Stimulated activated CD4-positive, alpha-beta T cell treated with anti-CD3 and anti-CD28 coated beads, Interleukin-4, amount 100 ng/mL, for 4 hours (primary cell): ENCODE measurements at places on chromosomes 2 and 18.

- no peak for DNase-seq
Measured at GRCh38 chr2:176237456-176237855, 31.8 kb upstream of the MTX2 start.

- DNase-seq = no peak
Measured at GRCh38 chr2:56519806-56520205, 336.0 kb downstream of the CCDC85A start.

DNA sequence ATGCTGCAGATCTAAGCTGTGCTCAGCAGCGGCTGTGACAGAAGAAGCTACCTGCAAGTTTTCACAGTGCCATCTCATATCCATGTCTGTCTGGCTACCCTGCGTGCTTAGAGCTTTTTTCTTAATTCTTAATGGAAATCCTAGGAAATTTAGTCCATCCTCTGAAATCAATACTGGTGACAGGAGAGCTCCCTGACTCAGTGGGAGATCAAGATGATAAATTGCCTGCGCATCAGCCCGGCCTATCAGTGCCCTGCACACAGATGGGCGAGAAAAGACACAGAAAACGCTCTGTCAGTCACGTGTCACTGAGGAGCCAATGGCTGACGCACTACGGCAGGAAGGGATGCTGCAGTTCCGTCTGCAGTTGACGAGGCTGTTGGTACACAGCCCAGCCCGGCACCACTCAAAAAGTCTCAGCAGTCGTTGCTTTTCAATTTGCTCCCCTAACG lies 819.6 kb upstream of the FSHR start:
- DNase-seq = peak; percentile 43

DNA sequence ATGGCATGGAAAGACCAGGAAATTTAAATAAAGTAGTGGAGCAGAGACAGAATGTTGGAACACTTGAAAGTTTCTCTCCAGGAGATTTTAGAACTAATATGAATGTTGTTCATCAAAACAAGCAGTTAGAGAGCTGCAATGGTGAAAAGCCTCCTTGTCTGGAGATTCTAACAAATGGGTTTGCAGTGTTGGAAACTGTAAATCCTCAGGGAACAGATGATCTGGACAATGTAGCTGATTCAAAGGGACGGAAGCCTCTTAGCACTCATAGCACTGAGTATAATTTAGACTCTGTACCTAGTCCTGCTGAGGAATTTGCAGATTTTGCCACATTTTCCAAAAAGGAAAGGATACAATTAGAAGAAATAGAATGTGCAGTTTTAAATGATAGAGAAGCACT lies 27.7 kb downstream of the AFTPH start:
- no peak for DNase-seq

GRCh38 chr2:30026091-30027055 lies 105.0 kb upstream of the ALK start:
- DNase-seq = no peak

GRCh38 chr18:53033128-53033527 lies 693.1 kb downstream of the DCC start:
- DNase-seq = no peak

DNA sequence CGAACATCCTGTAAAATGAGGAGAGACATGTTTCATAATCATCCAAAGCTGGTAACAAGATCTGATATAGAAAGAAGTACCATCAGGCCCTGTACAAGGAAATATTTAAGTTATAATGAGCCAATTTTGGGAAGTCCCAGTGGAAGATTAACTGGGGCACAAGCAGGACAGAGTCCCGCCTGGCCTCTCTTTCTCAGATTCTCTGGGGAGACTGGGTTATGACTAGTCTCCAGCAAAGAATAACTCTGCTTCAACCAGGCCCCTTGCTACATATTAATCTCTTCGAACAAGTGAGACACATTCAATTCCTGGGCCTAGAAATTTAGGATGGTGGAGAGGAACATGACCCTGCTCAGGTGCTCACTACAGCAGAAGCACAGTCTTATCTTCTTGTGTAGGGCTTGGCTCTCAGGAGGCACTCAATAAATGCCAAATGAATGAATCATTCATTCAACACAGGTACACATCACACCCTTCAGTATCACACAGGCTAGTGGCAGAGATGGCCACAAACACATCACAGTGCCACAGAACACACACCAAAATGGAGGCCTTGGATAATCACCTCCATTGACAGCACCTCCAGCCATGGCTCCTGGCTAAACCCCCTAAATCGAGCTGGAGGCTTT lies 46.4 kb upstream of the RNF152 start:
- DNase-seq = no peak

DNA sequence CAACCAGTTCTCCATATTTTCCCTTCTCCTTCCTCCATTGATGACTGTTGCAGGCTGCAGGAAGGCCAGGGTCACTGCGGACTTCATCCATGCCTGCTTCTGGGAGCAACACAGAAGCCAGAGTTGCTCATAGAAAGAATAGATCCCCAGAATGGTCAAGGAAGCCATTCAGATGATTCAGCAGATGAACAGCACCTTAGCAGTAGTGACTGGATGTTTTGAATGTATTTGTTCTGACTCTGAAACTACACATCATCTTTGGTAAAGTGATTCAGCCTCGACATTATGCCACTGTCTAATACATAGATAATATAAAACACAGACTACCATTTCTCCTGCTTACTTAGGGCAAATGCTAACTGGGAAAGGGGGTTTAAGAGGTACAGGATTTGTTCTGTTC lies 411.6 kb downstream of the RND3 start:
- DNase-seq = no peak

- no peak for DNase-seq
Measured at GRCh38 chr2:55782528-55783173, 89.0 kb upstream of the PNPT1 start.

GRCh38 chr2:9307535-9307934 lies 100.9 kb downstream of the ASAP2 start:
- no peak for DNase-seq

DNA sequence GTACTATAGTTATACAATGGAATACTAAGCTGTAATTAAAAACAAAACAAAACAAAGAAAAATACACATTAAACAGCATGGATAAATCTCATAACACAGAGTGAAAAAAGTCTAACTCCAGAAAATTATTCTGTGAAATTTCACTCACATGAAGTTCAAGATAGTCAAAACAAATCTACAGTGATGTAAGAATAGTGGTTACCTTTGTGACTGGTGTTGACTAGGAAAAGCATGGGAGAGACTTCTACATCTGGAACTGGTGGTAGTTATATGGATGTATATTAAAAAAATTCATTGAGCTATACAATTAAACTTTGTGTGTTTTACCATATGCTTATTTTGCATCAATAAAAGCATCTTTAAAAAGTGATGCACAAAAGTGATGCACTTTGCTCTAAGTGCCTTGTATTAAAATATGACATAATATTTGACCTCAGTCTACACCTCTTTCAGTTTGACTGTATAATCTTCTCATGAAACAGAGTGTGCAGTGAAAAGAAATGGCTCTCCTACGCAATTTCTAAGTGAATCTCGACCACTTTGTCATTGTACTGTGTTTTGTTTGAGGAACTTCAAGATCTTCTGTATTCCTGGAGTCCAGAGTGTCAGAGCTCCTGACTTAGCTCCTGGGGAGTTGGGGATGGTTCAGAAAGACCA lies 28.0 kb downstream of the STAT4 start:
- no peak for DNase-seq

- DNase-seq = peak; percentile 43
Measured at GRCh38 chr2:98465456-98466226, 21.0 kb downstream of the INPP4A start.

DNA sequence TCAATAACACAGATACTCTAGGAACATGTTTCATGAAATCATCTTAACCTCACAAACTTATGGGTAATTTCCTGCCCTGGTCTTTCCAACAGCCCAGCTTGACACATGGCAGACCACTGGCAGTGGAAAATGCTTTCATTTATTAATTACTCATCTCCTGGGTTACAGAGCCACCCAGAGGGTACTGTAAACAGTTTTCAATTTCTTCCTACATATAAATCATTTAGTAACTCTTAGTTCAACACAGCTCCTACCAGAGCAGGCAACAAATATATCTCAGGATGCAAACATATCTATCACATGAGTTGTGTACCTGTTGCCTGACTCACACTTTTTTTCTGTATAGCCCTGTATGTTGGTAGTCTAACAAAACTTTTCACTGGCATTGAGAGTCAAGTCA lies 99.2 kb upstream of the VRK2 start:
- DNase-seq = no peak

- no peak for DNase-seq
Measured at GRCh38 chr2:49914281-49914680, 760.0 kb upstream of the FSHR start.

GRCh38 chr2:28896906-28897305 lies 2.4 kb downstream of the WDR43 start:
- no peak for DNase-seq

DNA sequence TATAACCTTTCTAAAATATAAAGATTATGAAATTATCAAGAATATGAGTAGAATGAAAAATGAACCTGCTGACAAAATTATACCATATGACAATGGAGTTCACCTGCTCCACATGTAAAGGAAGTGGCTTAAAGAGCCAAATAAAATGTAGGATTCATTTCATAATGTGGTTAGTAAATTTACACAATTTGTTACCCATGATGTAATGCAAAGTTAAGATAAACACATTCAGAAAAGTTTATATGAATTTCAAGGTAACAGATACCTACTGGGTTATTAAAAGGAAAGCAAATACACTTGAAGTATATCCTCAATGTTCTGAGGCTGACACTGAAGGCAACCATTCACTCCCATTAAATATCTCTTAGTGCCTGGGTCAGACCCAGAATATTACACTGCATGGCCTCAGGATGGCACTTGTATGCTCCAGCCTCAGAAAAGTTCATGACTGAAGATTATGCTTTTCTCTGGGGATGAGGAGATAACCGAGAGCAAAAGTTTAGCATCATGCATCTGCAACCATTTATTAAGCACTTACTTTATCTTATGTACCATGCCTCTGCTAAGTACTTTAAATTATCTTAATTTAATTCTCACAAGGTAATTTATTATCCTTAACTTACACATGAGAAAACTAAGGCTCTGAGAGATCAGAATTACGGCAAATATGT lies 6.2 kb downstream of the STRN start:
- DNase-seq = no peak

- DNase-seq = no peak
Measured at GRCh38 chr18:57807336-57808117, 4.4 kb upstream of the ATP8B1 start.

GRCh38 chr18:23585007-23585871 lies 1.1 kb downstream of the NPC1 start:
- DNase-seq = peak; percentile 13

DNA sequence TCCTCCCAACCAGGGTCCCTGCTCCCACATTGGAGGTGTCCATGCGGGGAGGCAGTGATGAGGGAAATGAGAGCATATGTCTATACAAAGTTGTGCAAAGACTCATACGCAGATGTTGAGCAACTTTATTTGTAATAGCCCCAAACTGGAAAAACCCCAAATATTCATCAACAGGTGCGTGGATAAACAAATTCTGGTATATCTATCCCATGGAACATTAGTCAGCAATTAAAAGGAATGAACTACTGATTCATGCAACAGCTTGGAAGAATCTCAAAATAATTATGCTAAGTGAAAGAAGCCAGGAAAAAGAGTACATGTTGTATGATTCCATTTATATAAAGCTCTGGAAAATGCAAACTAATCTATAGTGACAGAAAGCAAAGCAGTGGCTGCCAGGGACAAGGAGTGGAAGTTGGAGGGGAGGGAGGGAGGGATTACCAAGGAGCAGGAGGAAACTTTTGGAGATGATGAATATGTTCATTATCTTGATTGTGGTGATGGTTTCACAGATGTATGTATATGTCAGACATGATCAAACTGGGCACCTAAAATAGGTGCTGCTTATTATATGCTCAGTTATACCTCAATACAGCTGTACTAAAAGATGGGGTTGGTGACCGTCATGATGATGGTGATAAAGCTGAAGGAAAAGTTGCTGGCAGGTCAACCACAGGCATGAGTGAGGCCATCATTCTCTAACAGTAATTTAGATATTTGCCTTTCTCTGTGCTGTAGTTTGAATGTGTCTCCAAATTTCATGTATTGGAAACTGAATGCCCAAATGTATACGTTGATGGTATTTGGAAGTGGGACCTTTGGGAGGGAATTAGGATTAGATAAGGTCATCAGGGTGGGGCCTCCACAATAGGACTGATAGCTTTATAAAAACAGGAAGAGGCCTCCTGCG lies 270.9 kb downstream of the CYP26B1 start:
- no peak for DNase-seq

GRCh38 chr18:8139891-8140406 lies 469.3 kb upstream of the RAB12 start:
- DNase-seq = no peak

GRCh38 chr18:76923485-76924085 lies 101.2 kb downstream of the ZNF236 start:
- no peak for DNase-seq

DNA sequence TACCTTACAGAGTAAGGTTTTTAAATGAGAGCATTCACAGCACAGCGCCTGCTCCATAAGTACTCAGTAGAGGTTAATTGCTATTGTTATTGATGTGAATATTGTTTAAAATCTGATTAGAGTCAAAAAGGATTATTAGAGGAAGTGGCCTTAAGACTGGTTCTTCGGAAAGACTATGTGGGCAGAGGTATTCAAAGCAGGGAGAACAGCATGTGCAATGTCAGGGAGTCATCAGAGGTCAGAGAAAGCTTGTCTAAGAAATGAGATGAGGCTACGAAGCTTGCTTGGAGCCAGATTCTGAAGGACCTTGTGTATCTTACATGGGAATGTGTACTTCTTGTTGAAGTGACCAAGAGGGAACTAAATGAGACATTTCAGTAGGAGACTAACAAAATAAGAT lies 49.8 kb downstream of the PMS1 start:
- no peak for DNase-seq

GRCh38 chr2:85769236-85769982 lies 15.6 kb downstream of the ATOH8 start:
- DNase-seq = no peak

GRCh38 chr18:57772387-57772799 lies 30.7 kb downstream of the ATP8B1 start:
- DNase-seq = no peak

- DNase-seq = no peak
Measured at GRCh38 chr2:33145459-33145858, 198.7 kb downstream of the LTBP1 start.

DNA sequence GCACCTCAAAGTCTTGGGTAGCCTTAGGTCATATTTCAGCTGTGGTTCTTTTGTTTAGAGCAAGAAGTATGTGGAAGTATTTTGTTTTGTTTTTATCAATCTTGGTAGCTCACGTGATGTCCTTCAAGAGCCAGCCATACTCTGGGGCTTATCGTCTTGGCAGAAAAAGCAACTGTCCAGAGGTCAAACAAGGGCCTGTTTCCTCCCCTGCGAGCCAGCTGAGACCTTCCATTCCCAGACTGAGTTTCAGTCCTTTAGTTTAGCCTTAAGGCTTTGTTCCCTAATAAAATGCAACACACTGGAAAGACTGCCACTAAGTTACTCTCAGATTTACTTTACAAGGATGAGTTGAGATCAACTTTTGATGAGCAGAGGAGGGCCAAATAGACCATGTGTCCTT lies 63.5 kb downstream of the TXNL1 start:
- no peak for DNase-seq

- no peak for DNase-seq
Measured at GRCh38 chr18:3903337-3903736, 453.4 kb downstream of the TGIF1 start.
